ENCODE measurements at places on chromosomes 13 and 19.
A peak's percentile ranks its signal among the peaks of the same experiment; 100 is the strongest.

DNA sequence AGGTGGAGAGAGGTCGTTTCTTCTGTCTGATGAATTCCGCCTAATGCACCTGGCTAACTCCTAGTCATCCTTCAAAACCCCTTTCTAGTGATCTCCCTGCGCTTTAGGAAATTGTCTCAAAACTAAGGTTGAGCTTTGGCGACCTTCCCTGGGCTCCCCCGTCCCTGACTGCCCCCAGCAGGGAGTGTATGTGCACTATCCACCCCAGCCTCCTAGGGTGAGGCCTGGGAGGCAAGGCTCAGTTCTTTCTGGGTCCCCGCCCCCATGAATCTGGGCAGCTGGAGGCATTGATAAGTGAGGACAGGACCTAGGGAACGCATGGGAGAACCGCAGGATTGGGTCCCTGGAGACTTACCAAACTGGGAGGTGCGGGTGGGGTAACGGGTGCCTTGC lies 378 bp downstream of the TLE6 start:
- DNase-seq, result no peak

DNA sequence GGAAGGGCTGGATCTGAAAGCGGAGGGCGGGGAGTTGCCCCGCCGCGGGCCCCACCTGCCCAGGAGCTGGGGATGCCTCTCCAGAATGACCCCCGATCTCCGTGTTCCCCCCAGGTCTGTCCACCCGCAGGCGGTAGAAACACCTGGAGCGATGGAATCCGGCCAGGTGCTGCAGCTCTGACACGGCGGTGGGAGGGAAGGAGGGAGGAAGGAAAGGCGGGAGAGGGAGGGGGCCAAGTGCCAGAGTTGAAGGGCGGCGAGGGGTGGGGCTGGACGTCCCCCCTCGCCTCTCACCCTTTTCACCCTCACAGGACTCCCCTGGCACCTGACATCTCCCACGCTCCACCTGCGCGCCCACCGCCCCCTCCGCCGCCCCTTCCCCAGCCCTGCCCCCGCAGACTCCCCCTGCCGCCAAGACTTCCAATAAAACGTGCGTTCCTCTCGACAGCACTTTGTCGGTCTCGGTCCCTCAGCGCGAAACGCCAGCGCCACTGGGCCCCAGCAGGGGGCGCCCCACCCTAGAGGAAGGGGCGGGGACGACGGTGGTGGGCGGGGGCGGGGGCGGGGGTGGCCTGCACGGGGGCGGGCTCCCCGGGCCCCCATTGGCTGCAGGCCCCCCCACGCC lies 337 bp upstream of the FXYD7 start:
- DNase-seq, result no peak

GRCh38 chr13:57874530-57874929 lies 243.0 kb downstream of the PCDH17 start:
- DNase-seq, result no peak

- DNase-seq, result no peak
These were observed 32.7 kb downstream of the CCDC8 start for GRCh38 chr19:46380690-46381089.

DNA sequence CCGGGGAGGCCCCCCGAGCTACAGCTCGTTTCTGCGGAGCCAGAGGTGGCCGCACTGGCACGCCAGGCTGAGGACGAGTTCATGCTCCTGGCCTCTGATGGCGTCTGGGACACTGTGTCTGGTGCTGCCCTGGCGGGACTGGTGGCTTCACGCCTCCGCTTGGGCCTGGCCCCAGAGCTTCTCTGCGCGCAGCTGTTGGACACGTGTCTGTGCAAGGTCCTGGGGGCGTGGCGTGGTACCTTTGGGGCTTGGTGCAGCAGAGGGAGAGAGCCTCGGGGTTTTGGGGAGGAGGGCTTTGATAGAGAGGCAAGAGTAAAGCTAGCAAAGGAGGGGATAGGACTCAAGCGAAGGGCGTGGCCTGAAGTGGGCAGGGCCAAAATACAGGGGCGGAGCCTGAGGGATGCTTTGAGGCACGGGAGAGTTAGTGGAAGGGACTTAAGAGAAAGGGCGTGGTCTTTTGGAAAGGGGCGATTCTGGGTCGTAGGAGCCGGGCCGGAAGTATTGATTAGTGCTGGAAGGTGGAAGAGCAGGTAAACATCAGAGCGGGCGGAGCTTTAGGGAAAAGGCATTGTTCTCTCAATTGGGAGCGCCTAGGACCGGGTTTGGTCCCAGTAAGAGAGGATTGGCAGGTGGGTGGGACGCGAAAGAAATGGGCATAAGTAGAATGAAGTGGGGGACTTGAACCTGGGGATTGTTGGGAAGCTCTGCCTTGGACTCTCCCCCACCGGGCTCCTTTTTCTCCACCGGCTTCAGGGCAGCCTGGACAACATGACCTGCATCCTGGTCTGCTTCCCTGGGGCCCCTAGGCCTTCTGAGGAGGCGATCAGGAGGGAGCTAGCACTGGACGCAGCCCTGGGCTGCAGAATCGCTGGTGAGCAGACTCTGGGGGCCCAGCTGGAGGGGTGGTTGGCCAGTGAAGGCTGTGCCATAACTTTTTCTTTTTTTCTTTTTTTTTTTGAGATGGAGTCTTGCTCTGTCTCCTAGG lies 1.2 kb downstream of the PPM1N start:
- DNase-seq, result peak; percentile 50

DNA sequence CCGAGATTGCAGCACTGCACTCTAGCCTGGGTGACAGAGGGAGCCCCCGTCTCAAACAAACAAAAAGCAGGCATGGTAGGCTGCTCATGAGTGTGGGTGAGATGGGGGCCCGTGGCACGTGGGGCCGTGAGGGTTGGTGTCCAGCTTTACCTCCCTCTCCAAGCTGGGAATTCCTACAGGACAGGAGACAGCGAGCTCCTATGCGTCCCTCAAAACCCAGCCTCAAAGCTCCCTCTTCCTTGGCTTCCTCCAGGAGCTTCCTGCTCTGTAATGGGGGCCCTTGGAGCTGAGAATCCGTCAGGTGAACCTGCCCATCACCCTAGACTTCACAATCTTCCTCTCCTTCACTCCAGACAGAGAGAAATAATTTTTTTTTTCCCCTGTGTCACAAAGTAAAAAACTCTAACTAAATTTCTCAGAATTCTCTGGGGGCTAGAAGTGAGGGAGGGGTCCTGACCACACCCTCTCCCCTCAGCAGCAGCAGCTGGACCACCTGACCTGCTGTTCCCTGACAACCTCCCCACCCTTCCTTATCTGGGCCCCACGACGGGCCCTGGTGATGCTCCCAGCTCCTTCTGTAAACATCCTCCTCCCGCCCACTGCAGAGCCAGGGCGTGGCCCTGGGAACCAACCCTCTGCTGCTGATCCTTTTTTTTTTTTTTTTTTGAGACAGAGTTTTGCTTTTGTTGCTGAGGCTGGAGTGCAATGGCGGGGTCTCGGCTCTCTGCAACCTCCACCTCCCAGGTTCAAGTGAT lies 22.1 kb upstream of the WDR18 start:
- no peak for DNase-seq

GRCh38 chr19:41904118-41904870 lies 21.3 kb downstream of the ARHGEF1 start:
- peak; percentile 91 for DNase-seq

- DNase-seq, result no peak
These were observed 500.8 kb downstream of the SLITRK6 start for GRCh38 chr13:85298387-85298924.

DNA sequence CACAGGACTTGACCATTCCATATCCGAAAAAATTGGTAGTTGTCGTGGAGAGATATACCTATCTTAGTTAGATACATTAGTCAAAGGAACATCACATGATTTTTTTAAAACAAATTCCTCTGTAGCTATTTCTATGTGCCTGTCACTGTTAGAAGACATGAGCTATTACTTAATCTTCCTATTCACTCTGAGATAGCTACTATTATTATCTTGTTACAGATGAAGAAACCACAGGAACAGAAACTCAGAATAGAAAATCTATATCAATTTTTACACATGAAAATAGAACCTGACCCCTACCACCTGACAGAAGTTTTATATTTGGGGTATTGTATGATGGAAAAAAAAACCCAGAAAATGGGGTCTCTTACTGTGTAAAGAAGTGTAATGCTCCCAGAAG lies 68.9 kb upstream of the TDRD3 start:
- no peak for DNase-seq

DNA sequence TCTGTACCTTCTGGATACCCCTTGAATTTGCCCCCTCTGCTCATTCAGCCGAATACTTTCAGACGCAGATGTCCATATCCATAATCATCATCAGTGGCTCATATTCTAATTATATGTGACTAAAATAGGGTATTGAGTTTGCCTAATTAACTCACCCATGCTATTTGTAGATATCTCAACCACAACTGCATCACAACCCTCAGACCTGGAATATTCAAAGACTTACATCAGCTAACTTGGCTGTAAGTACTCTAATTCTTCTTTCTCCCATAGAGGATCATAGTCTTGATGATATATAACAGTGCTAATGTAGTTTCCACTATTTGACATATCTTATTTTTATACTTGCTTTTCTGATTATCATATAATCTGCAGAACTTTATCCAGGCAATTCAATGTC lies 35.8 kb downstream of the RXFP2 start:
- no peak for DNase-seq

DNA sequence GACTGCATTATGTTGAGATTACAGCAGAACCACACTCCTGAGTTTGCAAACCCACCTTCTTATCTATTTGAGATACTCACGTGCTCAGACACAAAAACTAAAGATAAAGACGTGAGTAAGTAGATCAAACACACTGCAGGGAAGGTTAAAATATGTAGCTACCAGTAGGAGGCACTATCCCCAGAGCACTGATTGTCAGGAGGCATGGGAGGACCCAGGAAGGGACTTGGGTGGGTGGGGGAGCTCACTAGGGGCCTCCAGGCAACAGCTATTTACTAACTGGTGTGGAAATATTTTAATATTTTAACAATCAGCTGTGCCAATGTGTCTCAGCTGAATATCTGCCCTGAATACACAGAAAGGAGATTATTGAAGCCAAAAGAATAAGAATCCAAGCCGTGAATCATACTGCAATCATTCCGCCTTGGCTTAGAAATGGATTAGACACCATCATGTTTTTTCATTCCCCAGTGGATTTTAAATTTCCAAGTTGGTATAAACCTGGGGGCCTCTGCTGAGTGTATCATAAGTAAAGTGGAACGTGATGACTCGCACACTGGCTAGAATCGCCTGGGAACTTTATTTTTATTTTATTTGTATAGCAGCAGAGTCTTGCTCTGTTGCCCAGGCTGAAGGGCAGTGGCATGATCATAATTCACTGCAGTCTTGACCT lies 73.2 kb upstream of the CACNA1A start:
- no peak for DNase-seq

GRCh38 chr19:16417660-16418596 lies 53.8 kb downstream of the EPS15L1 start:
- peak; percentile 5 for DNase-seq

- DNase-seq, result no peak
These were observed 4.2 kb downstream of the C5AR1 start for GRCh38 chr19:47313754-47314295.

GRCh38 chr19:58492265-58492664 lies 16.1 kb downstream of the ZNF446 start:
- DNase-seq, result no peak

DNA sequence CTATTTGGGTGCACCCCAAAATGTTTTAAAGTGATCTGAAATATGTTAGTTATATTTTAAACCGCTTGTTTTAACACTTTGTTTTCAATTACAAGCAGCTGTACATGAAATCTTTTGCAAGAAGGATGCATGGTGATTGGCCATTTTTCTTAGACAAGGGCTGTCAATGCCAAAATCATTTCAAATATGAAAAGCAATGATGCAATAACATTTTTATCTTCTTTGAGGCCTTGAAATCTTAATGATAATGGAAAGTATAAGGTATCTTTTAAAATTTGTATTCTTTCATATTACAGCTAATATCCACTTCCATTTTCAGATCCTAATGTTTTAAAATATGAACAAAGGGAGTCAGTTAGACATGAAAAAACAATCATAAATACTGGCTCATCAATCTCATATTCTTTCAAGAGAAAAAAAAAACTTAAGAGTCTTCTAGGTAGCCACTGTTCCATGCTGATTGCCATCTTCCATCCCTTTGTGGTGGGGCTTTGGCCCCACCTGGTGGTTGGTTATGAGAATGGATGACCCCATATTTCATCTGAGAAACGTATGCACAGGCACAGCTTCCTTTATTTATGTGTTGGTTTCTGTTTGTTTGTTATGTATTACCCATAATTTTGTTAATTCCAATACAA lies 330.3 kb upstream of the MIR17HG start:
- DNase-seq, result peak; percentile 44

GRCh38 chr13:46675016-46675415 lies 121.9 kb downstream of the ESD start:
- DNase-seq, result no peak

GRCh38 chr13:24135674-24136300 lies 24.7 kb upstream of the SPATA13 start:
- DNase-seq, result no peak

DNA sequence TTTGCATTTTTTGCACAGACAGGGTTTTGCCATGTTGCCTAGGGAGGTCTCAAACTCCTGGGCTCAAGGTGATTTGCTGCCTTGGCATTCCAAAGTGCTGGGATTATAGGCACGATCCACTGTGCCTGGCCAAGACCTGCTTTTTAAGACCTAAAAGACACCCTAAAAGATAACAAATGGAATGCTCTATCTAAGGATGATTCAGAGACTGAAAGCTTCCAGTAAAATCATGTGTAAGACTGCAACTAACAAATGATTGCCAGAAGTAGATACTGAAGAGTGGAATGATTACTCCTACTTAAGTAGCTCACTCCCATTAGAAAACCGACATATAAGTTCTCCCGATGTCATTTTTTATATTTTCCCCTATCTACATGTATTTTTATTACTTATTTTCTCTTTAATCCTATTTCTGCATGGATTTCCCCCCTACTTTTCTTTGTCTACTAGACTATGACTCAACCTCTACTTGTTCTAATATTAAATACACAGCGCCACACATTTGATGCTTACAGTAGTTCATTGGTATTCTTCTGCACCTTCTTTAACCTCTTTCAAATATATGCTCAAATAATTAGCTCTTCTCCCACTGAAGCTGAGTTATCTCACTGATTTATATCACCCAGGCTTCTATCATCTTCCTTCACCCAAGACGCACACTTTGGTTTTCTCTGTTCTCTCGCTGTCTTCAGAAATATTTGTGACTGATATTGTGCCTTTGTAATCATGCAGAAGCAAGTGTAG lies 32.2 kb upstream of the KLF12 start:
- DNase-seq, result no peak

DNA sequence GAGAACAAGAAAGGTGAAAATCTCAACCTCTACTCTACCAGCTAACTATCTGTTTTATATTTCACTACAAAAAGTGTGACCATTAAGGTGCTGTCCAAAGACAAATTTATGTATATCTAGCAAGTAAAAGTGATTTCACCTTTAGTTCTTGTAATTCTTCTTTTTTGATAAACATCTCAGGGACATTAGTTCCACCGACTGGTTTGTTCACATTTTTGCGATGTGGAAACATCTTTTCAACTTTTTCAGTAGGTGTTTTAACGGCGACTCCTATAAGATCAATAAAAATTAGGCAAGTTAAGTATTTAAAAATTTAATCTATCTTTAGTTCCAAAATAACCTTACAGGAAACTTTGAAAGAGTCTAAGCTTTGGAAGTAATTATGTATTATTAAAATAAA lies 33.3 kb downstream of the CLDN10 start:
- no peak for DNase-seq

GRCh38 chr13:104485571-104485970 lies 1419.4 kb upstream of the SLC10A2 start:
- no peak for DNase-seq
